ENCODE measurements at places on chromosomes 6 and 20.

DNA sequence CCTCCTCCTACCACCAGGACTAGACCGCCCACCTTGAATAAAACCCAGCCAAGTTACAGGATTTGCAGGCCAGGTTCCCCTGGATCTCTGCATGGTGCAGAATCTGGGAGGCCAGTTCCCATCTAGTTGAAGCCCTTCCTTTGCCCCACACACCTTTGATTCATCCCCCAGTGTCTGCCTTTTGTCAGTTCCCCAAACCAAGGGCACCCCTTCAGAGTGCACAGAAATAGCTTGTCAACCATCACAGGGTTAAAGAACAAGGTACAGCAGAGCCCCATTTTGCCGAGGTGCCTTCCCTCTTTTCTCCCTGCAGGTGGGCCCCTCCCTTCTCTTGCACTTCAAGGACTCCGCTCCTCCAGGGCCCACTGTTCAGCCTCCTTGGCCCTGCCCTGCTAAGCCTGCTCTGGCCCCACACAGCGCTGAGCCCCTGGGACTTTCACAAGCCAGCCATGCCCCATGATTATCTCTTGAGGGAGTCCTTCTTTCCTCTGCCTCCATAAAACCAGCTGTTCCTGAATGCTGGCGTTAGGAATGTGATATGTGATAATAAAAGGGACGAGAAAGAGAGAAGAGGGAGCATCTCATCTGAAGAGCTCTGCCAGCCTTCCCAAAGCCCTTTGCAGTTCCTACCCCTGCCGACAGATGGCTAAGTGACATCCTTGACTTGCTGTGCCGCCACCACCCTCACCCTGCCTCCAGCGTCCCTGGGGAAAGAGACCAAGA lies 280.3 kb downstream of the CDC5L start:
- DNase-seq = peak; percentile 71

GRCh38 chr20:38072898-38073297 lies 39.4 kb downstream of the RPRD1B start:
- DNase-seq = no peak

DNA sequence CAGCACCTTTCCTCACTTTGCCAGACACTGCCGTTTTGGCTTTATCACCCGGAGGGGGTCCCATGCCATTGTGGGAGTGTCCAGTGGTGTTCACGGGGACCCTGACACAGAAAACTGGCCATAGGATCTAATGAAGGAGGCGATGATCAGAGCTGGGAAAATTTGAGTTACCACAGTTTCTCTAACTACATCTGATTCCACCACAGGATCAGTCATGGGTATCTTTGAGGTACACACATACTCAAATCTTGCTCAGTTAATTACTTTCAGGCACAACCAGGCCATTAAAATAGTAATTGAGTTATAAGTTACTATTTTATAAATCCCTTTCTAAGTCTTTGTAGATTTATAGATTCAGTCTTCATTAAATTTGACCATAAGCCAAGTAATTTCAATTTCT lies 215.1 kb downstream of the PRL start:
- no peak for DNase-seq

DNA sequence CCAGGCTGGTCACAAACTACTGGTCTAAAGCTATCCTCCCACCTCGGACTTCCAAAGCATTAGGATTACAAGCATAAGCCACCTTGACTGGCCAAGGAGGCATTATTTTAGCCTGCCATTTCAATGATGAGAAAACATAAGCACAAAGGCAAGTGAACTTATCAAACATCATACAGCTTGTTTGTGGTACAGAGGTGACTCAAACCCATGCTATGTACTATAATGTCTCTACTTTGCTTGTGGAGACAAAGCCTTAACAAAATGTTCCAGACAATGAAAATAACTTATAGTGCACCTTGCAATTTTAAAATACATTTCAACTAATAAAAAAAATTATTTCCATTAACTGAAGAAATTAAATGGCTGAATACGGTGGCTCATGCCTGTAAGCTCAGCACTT lies 26.2 kb downstream of the HDAC2 start:
- no peak for DNase-seq

DNA sequence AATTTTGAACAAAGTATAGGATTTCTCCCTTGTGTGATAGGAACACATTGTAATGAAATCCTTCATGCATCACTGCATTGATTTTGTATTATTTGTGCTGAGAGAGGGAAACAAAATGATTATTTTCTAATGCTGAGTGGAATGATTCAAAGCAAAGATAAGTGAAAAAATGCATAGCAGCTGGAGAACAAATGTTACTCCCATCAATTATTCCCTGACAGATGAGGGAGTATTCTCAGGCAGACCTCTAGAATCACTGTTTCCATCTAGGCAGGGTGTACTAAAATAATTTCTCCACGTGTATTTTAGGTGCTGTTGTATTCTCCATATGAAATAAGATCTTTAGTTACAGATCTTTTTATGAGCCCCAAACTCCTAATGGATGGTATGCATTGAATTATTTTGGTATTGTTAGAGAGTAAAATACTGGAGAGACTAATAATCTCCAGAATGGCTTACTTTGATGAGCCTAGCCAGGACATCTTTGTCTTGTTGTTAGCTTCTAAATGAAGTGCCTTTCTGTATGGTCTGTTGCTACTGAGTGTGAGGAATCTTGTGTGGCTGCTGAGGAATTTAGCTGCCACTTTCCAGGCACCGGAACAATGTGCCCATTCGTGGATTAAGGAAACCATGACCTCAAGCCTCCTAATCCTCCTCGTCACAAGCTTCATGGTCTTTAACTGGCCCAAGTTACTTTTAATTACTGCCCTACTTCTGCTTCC lies 39.6 kb downstream of the RNF217 start:
- no peak for DNase-seq

GRCh38 chr20:60634491-60635172 lies 617.4 kb upstream of the CDH4 start:
- no peak for DNase-seq

GRCh38 chr20:10280018-10280908 lies 61.6 kb downstream of the SNAP25 start:
- no peak for DNase-seq

All from H7 (cell line).